Cerebellar cortex (tissue), 1 donor: ENCODE measurements at places on chromosomes 5 and 9.

DNA sequence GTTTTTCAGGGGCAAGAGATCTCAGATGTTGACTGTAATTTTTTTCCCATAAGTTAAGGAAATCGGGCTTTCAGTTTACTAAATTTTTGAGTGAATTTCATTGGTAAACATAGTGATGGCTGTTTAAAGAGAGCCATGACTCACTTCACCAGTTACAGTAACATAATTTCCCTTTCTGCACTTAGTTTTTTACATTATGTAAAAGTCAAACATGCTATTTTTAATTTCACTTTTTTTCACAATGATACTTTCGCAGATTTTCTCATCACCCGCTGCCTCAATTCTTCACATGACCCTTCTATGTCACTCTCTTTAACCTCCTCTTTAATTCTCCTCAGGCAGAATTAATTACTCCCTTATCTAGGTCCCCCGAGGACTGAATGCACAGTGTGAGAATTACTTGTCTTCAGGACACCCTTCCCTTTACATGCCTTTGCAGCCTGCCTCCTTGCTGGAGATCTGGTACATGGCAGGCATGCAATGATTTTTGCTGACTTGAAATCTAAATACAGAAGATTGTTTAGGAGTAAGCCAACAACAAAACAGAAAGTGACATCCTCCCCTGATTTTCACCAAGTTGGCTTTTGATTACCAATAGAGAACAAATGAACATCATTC lies 217.5 kb upstream of the S1PR3 start:
- DNase-seq: no peak

GRCh38 chr9:98538626-98539031 lies 170.1 kb downstream of the GABBR2 start:
- peak; percentile 92 for DNase-seq

DNA sequence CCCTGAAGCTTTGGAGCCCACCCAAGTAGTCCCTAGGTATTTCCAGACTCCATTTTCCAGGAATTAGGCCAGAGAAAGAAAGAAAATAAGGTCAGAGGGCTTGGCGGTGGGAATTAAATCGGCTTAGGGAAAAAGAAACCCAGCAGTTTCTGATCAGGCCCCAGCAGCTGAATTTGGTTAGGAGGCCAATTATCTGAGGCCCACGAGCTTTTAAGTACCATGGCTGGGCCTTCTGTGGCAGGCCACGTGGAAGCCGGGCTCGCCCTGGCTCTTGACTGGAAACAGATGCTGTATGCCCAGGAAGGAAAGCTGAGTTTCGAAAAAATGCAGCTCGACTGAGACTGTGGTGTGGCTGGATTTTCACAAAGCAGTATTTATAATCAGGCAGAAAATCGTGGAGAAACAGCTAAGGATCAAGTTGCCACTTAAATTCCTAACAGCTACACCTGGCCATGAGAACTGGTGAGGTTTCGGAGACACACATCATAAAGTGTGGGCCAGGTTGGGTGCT lies 75.1 kb upstream of the PANK3 start:
- peak; percentile 59 for DNase-seq

GRCh38 chr9:37921546-37922300 lies 17.8 kb upstream of the SLC25A51 start:
- DNase-seq: no peak

- DNase-seq: no peak
Measured at GRCh38 chr5:96957254-96958049, 21.6 kb downstream of the LNPEP start.

GRCh38 chr9:137586854-137587253 lies 3.5 kb downstream of the ZMYND19 start:
- no peak for DNase-seq

DNA sequence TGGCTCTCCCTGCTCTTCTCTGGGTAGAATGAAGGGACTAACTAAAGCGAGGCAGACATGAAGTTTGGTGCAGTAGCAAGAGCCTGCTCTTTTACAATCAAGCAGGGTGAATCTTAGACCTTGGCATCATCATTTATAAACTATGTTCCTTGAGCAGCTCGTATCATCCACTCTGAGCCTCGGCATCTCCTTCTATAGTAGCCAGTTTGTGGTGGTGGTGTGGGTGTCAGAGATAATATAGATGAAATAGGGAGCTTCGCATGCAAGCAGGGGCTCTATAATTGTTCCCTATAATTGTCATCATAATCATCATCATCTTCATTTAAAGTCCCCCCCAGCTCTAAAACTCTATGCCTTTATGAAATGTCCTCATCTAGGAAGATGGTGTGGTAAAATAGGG lies 72.5 kb upstream of the SAP30L start:
- DNase-seq: no peak

GRCh38 chr9:2093920-2094597 lies 78.9 kb downstream of the SMARCA2 start:
- no peak for DNase-seq

- no peak for DNase-seq
Measured at GRCh38 chr9:129023908-129024233, 4.3 kb downstream of the SH3GLB2 start.

GRCh38 chr9:126470241-126470993 lies 143.3 kb upstream of the LMX1B start:
- DNase-seq: no peak

DNA sequence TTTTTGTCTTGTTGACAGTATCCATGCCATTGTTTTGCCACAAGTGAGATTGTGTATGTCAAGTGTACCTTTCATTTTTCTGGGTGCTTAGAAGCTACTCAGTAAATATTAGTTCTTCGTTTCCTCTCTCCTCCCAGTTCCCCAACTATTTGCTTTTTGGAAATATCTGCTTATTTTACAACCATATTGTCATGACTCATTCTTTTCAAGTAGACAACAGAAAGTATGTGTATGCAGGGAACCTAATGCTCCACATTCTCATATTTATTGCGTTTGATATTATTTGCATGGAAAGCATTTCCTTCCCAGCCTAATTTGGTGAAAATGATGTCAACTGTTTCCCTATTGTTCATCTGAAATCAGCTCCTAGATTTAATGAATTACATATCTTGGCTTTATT lies 483.7 kb upstream of the RIOK2 start:
- no peak for DNase-seq

DNA sequence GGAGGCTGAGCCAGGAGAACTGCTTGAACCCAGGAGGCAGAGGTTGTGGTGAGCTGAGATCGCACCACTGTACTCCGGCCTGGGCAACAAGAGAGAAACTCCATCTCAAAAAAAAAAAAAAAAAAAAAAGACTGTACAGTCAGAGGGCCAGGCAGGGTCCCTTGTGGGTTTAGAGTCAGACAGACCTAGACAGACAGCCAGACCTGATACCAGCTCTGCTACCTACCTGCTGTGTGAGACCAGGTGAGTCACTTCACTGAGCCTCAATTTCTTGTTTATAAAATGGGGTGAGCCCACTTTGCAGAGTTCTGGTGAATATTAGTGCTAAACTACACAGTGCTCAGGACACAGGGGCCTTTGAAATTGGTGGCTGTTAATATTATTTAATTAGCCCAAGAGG lies 19.7 kb downstream of the TRIM14 start:
- DNase-seq: no peak

- DNase-seq: peak; percentile 66
Measured at GRCh38 chr9:13279284-13280141, at the start of gene MPDZ. Gene MPDZ (minus strand): TSS chr9:13279692. CDS start chr9:13250315, 29,377 bp downstream.

DNA sequence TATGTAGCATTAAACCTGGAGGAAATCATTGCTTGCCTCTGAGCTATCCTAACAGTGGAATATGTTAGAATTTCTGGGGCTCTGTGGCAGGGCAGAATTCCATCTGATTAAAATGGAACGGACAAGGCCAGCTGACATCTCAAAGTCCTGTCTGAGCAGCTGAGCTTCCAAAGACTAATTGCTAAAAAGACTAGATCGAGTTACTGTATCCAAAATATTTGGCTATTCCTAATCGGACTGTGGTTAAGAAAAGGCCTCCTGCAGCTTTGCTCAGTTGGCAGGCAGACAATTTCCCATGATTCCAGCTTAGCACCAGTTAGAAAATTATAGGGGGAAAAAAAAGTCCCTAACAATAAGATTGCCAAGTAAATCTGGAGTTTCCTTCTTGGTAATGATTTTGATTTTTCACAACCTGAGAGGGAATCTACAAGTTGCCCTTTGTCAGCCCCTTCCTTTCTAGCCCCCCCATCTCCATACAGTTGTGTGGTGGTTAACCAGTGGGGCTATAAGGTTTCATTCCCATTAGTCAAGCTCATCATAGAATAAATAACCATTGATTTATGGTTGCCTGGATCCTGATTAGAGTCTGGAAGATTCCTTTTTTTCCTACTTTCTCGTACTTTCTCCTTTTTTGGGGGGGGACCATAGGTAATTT lies 26.4 kb downstream of the PTGR1 start:
- peak; percentile 28 for DNase-seq

- peak; percentile 55 for DNase-seq
Measured at GRCh38 chr5:152288917-152289595, 116.0 kb downstream of the NMUR2 start.

- no peak for DNase-seq
Measured at GRCh38 chr5:75331095-75332090, 5.6 kb upstream of the HMGCR start.

DNA sequence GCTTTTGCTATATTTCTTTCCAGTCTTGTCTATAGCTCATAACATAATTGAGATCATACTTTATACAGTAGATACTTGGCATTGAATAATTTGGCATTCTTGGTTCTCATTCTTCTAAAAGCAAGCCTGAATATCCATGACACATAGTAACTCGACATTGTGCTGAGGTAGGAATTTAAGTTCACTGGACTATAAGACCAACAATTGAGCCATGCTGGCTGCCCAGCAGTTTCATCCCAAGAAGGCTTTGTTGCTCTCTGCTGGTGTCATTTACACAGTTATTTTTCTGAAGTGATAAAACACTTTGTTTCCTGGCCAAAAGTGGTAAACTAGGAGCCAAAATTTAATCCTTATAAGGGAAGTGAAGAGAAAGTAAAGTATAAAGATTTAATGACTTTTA lies 192.0 kb downstream of the ADAMTSL1 start:
- DNase-seq: no peak

DNA sequence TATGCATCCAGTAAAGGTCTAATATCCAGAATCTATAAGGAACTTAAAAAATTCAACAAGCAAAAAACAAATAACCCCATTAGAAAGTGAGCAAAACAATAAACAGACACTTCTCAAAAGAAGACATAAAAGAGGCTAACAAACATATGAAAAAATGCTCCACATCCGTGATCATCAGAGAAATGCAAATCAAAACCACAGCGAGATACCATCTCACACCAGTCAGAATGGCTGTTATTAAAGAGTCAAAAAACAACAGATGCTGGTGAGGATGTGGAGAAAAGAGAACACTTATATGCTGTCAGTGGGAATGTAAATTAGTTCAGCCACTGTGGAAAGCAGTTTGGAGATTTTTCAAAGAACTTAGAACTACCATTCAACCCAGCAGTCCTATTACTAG lies 86.1 kb downstream of the WWC1 start:
- DNase-seq: no peak

- DNase-seq: no peak
Measured at GRCh38 chr9:123851851-123852250, 78.1 kb downstream of the DENND1A start.

DNA sequence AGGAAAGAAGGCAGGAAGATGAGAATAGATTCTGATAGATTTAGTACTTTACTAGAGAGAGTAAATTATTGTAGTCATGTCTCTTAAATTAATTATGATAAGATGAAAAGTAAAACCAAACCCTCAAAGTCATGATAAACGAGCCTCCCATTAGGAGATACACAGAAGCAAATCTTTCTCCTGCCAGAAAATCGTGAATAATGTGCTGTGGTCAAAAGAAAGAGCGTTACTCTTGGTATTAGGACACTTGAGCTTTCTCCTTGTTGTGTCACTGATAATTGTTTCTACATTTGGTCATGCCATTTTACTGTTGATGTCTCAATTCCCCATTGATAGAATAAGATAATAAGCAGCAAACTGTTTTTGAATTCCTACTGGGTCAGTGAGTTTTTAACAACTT lies 562.8 kb upstream of the TLE4 start:
- DNase-seq: no peak

- no peak for DNase-seq
Measured at GRCh38 chr5:67425514-67425913, 228.9 kb upstream of the CD180 start.

GRCh38 chr9:14310311-14310710 lies 3.6 kb downstream of the NFIB start:
- peak; percentile 22 for DNase-seq

- no peak for DNase-seq
Measured at GRCh38 chr5:160899735-160900134, 47.7 kb upstream of the ATP10B start.

GRCh38 chr9:4842213-4842612 lies 49.5 kb downstream of the RCL1 start:
- DNase-seq: no peak

DNA sequence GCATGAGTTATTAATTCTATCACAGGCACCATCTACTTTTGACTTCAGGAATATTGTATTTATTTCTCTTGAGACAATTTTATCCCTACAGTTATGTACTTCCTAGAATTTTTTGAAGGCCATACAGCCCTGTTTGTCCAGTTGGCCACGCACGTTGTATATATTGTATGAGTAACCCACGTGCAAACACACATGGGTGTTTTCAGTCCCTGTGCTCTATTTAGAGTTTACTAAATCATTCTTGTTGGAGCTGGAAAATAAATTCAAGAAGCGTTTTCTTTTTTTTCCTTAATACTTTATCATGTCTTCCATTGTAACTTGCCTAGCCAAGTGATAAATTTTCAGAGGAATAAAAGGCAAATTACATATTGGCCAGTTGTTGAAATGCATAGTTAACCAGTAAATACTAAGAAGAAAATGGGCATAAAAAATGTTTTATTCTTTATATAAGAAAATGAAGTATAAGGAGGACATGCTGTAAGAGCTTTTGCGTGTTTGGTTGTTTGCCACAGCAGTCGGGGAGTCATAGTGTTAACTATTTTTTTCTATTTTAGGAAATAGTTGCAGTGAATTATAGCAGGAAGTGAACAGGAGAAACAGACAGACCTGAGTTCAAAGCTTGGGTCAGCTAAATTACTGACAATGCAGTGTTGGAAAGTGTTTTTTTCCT lies 86.4 kb upstream of the MINAR2 start:
- no peak for DNase-seq

DNA sequence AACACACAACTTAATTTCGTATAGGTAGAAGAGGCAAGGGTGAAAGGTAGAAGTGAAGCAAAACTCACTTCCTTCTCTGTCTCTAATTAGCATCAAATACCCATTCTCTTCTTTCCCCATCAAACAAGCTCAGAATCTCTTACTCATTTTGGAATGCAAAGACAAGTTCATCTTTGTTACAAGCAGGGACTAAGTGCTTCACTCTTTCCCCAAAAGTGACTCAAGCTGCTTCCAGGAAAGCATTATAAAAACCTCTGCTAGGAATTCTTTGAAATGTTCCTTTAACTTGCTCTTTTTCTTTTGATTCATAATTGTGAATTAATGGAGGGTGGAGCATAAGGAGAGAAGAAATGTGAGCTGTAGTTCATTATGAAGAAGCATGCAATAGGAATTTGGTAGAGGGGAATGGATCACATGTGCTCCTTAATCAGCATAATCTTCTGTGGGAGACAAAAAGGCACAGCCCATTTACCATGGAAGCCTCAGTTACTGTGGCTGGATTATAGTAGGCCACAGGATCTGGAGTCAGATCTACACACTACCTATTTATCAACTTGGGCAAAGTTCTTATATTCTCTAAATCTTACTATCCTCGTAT lies 109.5 kb upstream of the DPYSL3 start:
- no peak for DNase-seq

GRCh38 chr5:83564069-83564749 lies 92.7 kb downstream of the VCAN start:
- peak; percentile 51 for DNase-seq
